CD8-positive, alpha-beta memory T cell (primary cell): ENCODE measurements at places on chromosomes 16 and 17.

GRCh38 chr17:15265131-15265530 is at the start of gene PMP22:
Gene PMP22 (minus strand): TSS chr17:15265326. CDS start chr17:15260727, 4,599 bp downstream.
- DNase-seq = no peak

GRCh38 chr17:42535155-42536047 is 640 bp upstream of the NAGLU start:
- DNase-seq = no peak

DNA sequence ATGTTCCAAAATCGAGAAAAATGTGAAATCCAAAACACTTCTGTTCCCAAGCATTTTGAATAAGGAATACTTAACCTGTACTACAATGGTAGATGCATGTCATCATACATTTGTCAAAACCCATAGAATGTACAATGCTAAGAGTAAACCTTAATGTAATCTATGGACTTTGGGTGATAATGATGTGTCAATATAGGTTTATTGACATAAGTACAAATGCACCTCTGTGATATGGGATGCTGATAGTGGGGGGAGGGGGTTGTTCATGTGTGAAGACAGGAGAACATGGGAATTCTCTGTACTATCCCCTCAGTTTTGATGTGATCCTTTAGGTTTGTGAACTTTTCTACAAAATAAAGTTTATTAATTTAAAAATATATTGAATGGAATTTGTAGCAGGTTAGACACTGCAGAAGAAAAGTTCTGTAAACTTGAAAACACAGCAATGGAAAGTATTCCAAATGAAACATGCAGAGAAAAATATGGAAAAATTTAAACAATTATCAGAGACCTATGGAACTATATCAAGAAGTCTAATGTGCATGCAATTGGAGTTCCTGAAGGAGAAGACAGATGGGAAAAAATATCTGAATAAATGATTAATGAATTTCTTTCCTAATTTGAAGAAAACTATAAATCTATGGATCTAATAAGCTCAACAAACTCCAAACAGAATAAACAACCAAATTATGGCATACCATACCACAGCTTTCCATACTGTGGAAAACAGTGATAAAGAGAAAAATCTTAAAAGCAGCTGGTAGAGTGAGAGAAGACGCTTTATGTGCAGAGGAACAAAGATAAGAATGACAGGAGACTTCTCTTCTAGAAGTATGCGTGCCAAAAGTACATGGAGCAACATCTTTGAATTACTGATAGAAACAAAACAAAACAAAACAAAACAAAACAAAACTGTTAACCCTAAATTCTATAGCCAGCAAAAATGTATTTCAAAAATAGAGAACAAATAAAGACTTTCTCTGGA is 34.7 kb upstream of the MSI2 start:
- DNase-seq = no peak

DNA sequence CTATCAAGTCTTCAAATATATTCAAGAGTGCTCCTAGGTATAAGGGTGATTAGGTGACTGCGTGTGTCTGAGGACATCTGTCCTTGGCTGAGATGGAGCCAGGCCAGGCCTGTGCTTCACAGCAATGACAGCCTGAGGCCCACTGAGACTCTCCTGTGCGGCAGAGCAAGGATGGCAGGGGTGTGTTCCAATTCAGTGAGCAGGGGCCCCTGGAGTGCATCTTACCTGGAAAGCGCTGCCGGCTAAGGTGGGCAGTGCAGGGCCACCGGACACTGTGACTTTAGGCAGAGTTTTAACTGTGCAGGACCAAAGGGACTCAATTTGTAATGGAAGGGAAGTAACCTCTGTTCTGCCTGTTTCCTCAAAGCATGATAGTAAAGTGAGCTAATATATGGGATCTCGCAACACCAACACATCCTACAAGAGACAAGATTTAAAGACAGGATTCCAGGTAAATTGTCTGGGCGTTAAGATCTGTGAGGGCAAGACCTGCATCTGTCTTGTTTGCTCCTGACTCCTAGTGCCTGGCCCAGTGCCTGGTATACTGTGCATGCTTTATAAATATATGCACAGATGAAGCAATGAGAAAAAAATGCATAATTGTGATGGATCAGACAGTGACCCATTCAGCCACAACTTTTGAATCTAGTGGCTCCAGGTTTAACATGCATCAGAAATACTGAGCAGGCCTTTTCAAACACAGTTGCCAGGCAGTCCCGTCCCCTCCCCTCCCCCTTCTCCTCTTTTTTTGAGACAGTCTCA is 86.7 kb downstream of the MRC2 start:
- no peak for DNase-seq

DNA sequence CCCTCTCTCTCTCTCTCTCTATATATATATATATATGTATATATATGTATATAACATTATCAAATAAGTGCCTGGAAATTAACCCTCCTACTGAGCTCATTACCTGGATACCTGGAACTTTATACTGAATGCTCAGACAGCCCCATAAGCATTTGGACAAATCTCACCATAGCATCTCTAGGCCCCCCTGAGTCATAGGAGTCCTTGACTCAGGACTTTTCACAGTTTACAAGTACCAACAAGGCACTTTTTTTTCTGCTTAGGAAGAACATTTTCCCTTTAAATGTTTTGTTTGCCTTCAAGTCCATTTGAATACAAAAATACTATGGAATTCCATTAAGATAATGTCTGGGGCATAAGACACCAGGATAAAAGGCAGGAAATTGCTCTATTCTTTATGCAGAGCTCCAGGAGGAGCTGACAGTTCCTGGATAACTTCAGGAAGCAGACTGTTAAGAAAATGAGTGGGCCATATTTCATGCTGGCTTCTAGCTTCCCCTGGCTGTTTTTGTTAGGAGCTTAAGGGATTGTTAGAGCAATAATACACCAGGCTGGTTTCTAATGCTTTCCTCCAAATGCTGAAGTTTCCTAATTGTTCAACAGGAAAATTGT is 171.7 kb upstream of the ASIC2 start:
- no peak for DNase-seq

- DNase-seq = no peak
Observed at GRCh38 chr16:84443166-84443802, 61.2 kb downstream of the MEAK7 start.

GRCh38 chr17:60137731-60138130 is 12.0 kb upstream of the CA4 start:
- DNase-seq = no peak
